T-helper 1 cell (primary cell): ENCODE measurements at places on chromosomes 7 and 10.

DNA sequence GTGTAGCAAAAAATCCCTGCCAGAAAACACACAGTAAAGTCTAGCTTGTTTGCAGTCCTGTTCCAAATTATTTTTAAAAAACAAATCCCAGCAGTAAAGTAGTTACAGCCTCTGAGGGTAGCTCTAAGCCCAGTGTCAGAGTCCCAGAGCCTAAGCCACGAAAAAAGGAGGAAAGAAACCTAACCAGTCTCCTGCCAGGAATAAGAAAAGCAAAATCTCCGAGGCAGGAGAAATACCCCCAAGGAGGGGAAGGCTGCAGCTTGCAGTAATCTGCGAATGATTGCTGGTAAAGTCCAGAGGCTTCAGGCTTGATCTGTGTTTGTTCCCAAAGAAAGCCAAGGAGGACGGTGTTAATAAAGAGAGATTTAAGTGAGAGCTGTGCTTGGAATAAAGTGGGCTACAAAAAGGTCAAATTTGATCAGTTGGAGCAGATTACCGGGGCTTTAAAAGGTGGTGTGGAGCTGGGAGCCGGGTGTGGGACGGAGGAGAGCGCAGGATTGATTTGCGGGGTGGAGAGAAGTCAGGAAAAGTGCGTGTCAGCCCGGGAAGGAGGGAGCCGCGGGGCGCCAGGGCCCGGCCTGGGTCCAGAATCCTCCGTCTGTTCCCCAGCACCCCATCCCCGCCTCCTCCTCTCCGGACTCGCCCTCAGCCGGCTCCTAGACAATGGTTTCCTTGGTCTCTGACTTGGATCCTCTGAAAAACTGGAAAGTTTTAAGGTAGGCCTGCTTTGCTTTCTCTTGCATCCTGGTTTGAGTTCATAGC, 219.4 kb upstream of the CELF2 start:
- DNase-seq, result no peak

DNA sequence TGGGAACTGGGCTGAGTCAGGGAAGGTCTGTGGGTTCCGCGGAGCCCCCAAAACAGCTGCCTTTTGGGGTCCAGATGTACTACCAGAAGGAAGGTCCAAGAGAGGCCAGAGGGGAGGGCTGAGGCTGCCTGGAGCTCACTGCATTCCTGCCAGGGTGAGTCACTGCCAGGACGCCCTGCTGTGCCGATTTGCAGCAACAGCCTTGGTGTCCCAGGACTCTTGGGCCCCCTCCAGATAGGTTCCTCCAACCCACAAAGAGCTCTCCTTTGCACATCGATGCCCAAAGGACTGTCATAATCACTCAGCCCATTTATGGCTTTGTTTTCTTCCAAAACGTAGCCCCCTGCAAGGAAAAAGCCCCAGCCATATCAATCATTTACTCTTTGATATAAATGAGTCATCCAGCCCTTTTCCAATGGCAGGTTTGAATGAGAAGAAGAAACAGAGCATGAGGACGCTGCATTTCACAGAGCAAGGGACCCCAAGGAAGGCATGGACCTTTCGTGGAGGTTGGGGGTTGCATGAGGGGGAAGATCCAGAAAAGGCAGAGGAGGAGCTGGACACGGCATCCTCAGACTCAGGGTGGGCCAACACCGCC, 32.2 kb upstream of the COL13A1 start:
- DNase-seq, result no peak

GRCh38 chr7:132270517-132270916, 305.8 kb downstream of the PLXNA4 start:
- DNase-seq, result no peak

DNA sequence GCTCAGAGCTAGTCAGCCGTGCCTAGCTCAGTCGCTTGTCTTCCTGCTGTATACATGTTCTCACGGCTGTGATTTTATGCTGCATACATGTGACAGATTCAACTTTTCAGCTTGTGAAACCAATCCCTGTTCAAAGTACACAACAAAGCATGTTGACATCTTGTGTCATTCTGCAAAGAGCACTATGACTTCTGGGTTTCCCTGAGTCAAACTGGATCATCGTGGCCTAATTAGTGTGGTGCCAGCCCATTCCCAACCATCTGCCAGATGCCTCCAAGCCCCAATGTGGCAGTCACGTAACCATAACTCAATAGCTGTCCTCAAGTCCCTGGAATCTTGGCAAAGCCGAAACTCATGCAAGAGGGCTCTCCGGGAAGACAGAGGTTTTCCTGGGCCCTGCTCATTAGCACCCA, 144.8 kb downstream of the MYOF start:
- DNase-seq, result no peak

DNA sequence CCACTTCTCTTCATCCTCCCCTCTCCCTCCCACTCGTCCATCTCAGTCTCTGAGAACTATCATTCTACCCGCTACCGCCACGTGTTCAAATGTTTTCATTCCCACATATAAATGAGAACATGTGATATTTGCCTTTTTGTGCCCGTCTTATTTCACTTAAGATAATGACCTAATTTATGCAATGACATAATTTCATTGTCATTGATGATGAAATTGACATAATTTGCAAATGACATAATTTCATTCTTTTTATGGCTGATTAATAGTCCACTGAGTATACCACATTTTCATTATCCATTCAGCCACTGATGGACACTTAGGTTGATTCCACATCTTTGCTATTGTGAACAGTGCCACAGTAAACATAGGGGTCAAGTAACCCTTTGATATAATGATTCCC, 292.3 kb downstream of the GRID1 start:
- no peak for DNase-seq

DNA sequence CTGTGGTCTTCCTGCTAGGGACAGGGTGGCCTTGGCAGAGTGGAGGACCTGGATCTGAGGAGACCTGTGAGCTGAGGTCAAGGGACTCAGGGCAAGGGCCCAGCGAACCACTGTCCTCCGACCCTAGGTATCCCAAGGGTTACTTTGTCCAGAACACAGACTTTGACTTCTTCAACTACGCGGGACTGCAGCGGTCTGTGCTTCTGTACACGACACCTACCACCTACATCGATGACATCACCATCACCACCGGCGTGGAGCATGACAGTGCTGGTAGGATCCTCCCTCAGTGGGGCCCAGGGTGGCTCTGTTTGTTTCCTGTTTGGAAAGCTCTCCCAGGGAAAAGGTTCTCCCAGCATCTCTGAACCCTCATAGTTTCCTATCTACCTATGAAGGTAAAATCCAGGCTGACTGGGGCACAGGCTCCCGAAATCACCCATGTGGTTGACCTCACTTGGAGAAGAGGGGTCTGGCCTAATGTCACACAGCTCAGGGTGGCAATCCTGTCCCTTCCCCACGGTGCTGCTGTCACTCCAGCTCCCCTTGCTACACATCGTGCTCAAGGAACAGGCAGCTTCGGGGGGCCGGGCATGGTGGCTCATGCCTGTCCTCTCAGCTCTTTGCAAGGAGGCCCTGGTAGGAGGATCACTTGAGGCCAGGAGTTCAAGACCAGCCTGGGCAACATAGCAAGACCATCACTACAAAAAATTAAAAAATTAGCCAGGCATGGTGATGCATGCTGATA, 57.6 kb downstream of the ZNF727 start:
- no peak for DNase-seq

DNA sequence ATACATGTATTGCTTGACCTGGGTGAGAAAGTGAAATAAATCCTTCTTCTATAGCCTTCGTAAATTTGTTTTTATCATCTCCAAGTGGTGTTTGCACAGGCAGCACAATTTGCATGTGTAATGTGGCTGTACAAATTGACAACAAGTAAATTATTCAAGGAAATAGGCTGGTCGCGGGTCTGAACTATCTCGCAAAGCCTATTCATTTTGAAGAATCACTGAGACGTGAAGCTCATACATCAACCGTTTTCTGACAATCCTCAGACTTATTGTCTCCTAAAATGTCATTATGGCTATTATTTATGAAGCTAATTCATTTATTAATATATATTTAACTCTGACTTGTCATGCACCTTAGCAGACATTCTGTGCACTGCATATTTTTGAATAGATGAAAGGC, 16.2 kb upstream of the FAM204A start:
- DNase-seq, result no peak

- no peak for DNase-seq
Measured at GRCh38 chr7:108818742-108819141, 249.1 kb downstream of the DNAJB9 start.

GRCh38 chr10:44824607-44825006, 86.5 kb upstream of the TMEM72 start:
- DNase-seq, result no peak

- no peak for DNase-seq
Measured at GRCh38 chr10:67793313-67793712, 44.7 kb downstream of the DNAJC12 start.

GRCh38 chr7:65239324-65239706, 134.3 kb upstream of the ZNF92 start:
- no peak for DNase-seq

DNA sequence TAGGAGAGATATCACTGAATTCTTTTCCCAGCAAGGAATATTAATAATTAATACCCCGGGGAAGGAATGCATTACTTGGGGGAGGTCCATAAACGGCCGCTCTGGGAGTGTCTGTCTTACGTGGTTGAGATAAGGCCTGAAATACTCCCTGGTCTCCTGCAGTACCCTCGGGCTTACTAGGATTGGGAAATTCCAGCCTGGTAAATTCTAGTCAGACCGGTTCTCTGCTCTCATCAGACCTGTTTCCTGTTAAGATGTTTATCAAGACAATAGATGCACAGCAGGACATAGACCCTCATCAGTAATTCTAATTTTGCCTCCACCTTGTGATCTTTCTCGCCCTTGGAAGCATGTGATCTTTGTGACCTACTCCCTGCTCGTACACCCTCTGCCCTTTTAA, 162.8 kb upstream of the KCND2 start:
- no peak for DNase-seq

- no peak for DNase-seq
Measured at GRCh38 chr10:50417886-50418830, 166.8 kb upstream of the ASAH2 start.

- DNase-seq, result peak; percentile 34
Measured at GRCh38 chr7:50304129-50304910, at the start of gene IKZF1. Gene IKZF1, plus strand, starts transcription at chr7:50304716. Its CDS starts 14,346 bp downstream, at chr7:50319062.

DNA sequence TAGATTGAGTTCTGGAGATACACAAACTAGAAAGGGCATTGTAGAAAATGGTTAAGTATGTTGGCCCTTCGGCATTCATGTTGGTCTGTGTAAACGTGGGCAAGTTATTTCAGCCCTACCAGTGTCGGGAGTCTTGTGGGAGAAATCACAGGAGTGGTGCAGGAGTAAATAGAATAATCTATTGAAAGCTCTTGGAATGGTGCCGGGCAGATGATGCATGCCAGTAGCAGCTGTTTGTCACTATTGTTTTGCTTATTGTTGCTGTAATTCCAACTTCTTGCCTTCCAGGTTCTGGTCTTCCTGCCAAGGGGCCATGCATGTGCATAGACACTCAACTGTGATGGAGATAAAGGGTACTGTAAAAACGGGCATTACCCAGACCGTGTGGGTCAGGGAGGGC, 259.4 kb downstream of the CAMK1D start:
- DNase-seq, result no peak

DNA sequence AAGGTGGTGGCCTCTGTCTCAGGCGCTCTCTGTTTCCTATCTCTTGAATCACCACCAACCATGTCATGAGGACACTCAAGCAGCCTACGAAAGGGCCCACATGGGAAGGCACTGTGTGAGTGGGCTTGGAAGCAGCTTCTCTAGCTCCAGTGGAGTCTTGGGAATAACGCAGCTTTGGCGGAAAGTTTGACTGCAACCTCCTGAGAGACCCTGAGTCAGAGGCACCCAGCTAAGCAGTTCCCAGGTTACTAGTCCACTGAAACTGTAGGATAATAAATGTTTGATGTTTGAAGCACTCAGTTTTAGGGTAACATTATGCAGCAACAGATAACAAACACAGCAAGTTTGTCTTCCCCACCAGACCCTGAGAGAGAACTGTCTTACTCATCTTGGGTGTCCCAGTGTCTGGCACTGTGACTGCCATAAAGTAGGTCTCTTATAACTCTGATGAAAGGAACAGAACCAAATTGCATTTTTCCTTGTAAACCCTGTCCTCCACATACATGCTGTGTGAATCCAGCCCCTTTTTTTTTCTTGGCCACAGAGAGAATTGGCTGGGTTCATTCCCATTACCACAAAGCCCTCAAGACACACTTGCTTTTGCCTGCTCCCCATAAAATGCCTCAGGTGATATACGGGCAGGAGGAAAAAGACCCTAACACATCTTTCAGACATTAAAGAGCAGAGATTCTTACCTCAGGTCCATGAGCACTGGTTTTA, 185.5 kb downstream of the ZNF365 start:
- no peak for DNase-seq

GRCh38 chr7:330511-331230, 40.7 kb downstream of the FOXL3 start:
- DNase-seq, result no peak

- DNase-seq, result no peak
Measured at GRCh38 chr10:14593806-14594205, 180.9 kb downstream of the FAM107B start.

- no peak for DNase-seq
Measured at GRCh38 chr7:52021343-52021742, 704.7 kb upstream of the COBL start.

GRCh38 chr7:1395211-1396070, 63.8 kb downstream of the MICALL2 start:
- DNase-seq, result no peak

DNA sequence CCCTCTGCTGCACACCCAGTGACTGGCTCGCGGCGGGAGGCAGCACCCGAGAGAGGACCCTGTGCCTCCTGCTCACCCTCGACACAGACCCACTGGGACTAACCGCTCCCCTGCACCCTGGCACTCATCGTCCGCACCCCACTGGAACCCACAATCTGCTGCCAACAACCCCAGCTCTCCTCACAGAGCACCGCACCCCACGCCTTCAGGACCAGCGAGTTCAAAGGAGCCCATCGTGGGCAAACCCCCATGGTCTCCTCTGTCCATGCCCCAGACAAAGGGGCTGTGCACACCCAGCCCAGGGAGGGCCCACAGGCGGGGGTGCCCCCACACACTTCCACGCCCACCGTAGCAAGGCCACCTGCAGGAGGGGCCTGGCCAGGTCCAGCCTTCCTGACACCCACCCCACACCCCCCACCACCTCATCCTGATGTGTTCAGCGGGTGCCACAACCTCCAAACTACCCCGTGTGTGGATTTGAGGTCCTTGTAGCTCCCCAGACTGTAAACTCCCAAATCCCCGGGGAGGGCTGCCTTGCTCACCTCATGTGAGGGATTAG, 14.0 kb downstream of the RASGEF1A start:
- no peak for DNase-seq

DNA sequence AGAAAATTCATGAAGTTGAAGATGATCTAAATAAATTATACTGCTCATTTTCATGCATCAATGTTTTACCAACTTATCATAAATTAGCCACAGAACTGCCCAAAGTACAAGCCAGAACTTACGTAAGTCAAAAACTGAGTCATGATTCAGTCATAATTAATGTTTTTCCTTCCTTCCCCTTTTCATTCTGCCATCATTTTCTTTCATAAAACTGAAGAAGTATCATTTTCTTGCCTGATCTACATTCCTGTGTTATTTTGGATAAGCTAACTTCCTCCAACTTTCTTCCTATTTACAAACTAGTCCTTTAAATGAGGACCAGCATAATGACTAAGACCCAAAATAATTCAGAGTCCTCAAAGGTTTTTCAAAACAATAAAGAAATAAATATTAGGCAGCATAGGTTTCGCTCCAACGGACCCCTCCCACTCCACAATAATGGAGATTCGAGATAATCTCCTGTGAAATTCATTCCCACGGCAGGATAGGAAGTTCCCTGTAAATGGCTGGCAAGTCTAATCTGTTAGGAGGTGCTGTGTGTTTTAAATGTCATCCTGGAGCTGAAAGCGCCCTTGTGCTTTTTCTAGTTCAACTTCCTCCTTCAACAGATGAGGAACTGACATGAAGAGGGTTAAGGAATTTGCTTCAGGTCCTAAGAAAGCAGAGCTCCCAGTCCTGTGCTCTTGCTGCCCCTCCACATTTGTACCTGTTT, 218.9 kb downstream of the DOCK4 start:
- DNase-seq, result no peak
